ENCODE measurements at places on chromosomes 5 and 9. TPM values are rescaled to one million over a fixed set of nuclear protein-coding genes. Genes with fewer than 3 reads are reported as not detected.

Gene SPOCK1
- 30.9 TPM for polyA plus RNA-seq

Gene PAEP
- not detected for polyA plus RNA-seq

Gene DDX4
- polyA plus RNA-seq: 0.54 TPM

Gene PCDHGB2
- 0.30 TPM for polyA plus RNA-seq

Gene C5orf52
- not detected for polyA plus RNA-seq

Gene FAXDC2
- polyA plus RNA-seq: 0.12 TPM

Gene BAAT
- polyA plus RNA-seq: 0.44 TPM

Gene GRIN3A
- 0.59 TPM for polyA plus RNA-seq

Gene SMC5
- 37.2 TPM for polyA plus RNA-seq

Gene CYSRT1
- polyA plus RNA-seq: 1.3 TPM

Gene ZBED3
- polyA plus RNA-seq: 5.0 TPM

Gene ABCA1
- polyA plus RNA-seq: 5.1 TPM

Gene STPG3
- polyA plus RNA-seq: not detected

Gene CDH9
- polyA plus RNA-seq: 1.7 TPM

Gene LCP2
- polyA plus RNA-seq: not detected

Gene CAVIN4
- polyA plus RNA-seq: 14.5 TPM

Gene ADAMTS2
- 0.61 TPM for polyA plus RNA-seq

Gene SH3PXD2B
- polyA plus RNA-seq: 18.7 TPM

Gene FSTL4
- 0.57 TPM for polyA plus RNA-seq

Gene ATP6V1G1
- polyA plus RNA-seq: 699 TPM
